Thoracic aorta (tissue), 2 donors: ENCODE measurements at places on chromosomes 2 and 18.

GRCh38 chr2:132549935-132550670, 119.9 kb downstream of the LYPD1 start:
- no peak for DNase-seq

GRCh38 chr2:179432751-179433150, 168.1 kb upstream of the SESTD1 start:
- DNase-seq: no peak

GRCh38 chr2:164523009-164523408, 98.3 kb downstream of the GRB14 start:
- DNase-seq: no peak

DNA sequence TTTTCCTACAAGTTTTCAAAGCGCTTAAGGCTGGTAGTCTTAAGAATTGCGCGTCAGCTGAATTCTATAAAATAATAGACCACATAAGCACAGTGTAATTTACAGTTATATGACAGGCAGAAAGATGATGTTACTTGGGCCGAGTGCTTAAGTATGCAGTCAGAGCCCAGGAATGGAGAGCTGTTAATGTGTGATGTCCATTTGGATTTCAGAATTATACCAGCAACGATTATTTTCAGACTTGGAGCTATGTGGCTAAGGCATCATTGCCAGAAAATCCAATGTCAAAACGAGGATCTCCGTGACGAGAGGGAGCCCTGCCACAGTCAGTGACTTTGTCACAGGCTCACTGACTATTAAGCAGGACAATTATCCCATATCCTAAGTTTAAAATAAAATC, 3.4 kb downstream of the KLF7 start:
- DNase-seq: no peak

DNA sequence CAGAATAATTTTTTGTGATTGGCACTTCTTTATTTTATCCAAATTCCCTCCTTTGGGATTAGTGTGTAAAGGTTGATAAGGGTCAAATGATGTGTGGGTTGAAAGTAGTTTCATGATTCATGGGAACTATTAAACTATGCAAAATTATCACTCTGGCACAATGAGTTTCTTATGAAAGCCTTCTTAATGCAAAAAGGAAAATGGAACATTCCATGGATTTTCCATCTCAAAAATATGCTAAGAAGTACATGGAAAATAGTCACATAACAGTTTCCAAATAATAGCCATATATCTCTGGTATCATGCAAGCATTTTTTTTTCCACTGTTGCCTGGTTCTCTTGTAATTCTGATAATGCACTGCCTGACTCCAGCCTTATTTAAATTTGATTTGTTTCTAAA, 639.7 kb downstream of the NR4A2 start:
- DNase-seq: no peak

DNA sequence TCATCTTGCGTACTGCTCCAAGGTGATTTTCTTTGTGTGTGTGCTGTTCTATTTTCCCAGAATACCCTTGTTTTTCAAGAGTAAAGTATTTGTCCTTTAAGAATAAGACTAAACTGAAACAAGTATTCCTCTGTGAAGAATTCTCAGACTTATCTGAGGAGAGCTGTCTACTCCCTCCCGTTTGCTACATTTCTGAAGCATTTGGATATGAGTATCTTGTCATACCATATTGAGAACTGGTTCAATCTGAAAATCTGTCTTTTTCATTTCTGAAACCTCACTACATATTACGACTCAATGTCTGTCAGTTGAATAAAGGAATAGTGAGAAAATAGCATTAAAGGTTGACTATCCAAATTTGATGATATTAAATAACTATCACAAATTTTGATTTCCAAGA, 159.4 kb downstream of the PMAIP1 start:
- DNase-seq: no peak

- no peak for DNase-seq
Measured at GRCh38 chr2:10691521-10691920, 1.7 kb upstream of the NOL10 start.
